ENCODE measurements at places on chromosomes 6 and 20. TPM values are rescaled to one million over a fixed set of nuclear protein-coding genes. Genes with fewer than 3 reads are reported as not detected.

The PGC gene
- not detected for total RNA-seq

The TFAP2C gene
- 36.2 TPM for total RNA-seq

The IGF2R gene
- 205 TPM for total RNA-seq

The RIN2 gene
- 24.4 TPM for total RNA-seq

The SMLR1 gene
- not detected for total RNA-seq

The CLPSL1 gene
- total RNA-seq = not detected

The HMGN3 gene
- total RNA-seq = 36.2 TPM

The GPR63 gene
- total RNA-seq = 1.1 TPM

The SLC22A1 gene
- 3.3 TPM for total RNA-seq

DNA sequence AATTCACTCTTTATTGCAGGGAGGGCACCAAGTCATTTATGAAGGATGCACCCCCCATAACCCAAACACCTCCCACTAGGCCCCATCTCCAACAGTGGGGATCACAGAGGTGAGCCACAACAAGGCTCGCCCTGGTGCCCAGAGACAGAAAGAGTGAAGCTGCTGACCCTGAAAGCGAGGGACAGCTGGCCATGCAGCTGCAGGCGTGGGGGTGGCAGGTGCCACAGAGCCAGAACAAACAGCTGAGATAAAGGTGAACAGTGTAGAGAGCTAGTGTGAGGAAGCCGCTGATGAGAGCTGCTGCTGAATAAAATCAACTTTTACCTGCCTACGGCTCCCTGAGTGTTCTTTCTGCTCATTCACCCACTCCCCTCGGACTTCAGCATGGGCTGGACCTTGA, 18.8 kb upstream of the RGS17 start:
- H3K27me3 ChIP-seq = peaks cover 11% of the 10 kb centered on the region
- H3K4me1 ChIP-seq = peaks cover 3% of the 10 kb centered on the region
- no peak overlapping the region for H3K4me3 ChIP-seq
- no peak overlapping the region for H3K27ac ChIP-seq

DNA sequence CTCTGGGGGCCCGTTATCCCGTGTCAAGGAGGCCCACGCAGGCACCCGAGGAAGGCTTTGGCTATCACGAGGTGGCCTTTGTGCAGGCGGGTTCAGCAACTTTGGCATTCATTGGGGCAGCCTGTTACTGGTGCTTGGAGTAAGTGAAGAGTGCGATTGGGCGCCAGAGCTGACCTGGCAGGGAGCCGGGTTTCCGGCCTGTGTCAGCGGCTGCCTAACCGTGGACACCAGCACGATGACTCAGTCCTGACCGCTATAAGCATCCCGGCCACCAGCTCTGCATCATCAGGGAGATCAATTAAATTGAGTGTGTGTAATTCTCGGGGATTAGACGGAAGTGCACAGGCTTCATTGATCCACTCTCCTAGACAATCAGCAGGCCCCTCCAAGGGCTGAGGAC, 45.9 kb downstream of the CDH4 start:
- H3K4me3 ChIP-seq = no peak overlapping the region
- H3K27me3 ChIP-seq = no peaks in the 10 kb centered on the region
- no peak for DNase-seq
- H3K36me3 ChIP-seq = no peaks in the 10 kb centered on the region

GRCh38 chr20:57869951-57870315, 160.1 kb upstream of the PMEPA1 start:
- no peak overlapping the region for H3K27ac ChIP-seq
- H3K4me3 ChIP-seq = no peak overlapping the region
- no peak for DNase-seq

DNA sequence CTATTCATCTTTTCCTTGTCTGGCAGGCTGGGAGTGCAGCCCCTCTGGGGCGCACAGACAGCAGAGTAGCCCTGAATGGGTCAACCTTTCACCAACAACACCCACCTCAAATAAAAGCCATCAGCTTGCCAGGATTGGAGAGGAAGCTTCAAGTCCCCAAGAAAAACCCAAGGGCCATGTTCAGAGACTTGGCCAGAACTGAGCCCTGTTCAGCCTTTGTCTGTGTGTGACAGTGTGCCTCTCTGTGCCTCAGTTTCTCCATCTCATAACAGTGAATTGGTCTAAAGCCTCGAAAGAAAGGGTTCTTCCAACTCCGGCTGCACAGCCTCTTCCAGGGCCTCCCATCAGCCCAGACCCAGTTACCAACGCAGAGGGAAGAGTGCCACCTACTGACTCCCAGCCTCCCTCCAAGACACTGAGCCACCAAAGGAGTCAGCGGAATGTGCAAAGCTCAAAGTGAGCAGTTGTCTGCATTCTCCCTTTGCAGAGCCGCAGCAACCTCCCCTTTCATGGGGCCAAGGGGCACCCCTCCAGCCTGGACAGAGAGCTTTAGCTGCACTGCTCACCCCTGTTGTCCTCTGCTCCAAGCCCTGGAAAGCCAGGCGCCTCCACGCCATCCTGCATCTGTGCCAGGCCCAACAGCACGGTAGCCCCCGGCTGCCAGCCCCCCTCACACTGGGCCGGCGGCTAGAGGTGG, 82.7 kb upstream of the TOP1 start:
- H3K27me3 ChIP-seq = peaks cover 30% of the 10 kb centered on the region
- no peaks in the 10 kb centered on the region for H3K36me3 ChIP-seq
- H3K4me1 ChIP-seq = no peaks in the 10 kb centered on the region
- H3K27ac ChIP-seq = no peak overlapping the region

GRCh38 chr6:136739501-136739900, 52.8 kb downstream of the MAP3K5 start:
- no peaks in the 10 kb centered on the region for H3K36me3 ChIP-seq
- no peak overlapping the region for H3K4me3 ChIP-seq
- peaks cover 17% of the 10 kb centered on the region for H3K4me1 ChIP-seq
- no peak overlapping the region for H3K27ac ChIP-seq
- DNase-seq = no peak

DNA sequence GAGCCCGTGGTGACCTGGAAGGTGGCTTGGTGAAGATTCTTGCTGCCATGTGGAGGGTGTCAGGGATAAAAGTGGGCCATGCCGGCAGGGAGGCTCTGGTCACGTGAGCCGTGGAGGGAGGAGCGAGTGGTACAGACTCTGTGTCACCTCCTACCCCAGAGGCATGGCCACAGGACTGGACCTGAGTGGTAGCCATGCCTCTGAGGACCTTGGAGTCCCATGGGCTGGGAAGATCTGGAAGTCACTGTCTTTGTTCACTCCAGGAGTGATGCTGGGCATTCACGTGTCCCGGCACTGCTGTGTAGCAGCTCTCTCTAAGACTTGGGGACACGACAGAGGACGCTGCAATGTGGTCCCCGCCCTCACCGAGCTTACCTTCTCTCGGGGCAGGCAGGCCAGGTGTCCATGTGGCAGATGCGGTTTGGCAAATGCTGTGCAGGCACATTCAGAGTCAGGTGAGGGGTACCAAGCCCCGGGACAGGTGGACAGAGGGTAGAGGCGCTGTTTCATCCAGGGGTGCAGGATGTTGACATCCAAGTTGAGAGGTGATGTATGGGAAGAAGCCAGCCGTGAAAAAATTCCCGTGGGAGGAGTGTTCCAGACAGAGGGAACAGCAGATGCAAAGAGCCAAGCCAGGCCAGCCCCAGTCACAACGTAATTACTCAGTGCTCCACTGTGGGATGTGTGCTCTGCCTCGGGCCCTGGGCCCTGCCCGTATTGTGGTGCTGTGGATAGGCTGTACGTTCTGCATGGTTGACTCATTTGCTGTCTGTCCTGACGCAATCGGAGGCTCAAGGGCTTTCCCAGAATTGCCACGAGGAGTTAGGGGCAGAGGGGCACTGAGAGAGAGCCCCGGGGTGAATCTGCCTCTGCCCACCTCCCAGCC, 307.8 kb downstream of the TAF4 start:
- peak; percentile 82 for DNase-seq
- H3K36me3 ChIP-seq = no peaks in the 10 kb centered on the region
- H3K4me1 ChIP-seq = peaks cover 15% of the 10 kb centered on the region
- no peak overlapping the region for H3K4me3 ChIP-seq
- peaks cover 9% of the 10 kb centered on the region for H3K27me3 ChIP-seq
- H3K27ac ChIP-seq = no peak overlapping the region

DNA sequence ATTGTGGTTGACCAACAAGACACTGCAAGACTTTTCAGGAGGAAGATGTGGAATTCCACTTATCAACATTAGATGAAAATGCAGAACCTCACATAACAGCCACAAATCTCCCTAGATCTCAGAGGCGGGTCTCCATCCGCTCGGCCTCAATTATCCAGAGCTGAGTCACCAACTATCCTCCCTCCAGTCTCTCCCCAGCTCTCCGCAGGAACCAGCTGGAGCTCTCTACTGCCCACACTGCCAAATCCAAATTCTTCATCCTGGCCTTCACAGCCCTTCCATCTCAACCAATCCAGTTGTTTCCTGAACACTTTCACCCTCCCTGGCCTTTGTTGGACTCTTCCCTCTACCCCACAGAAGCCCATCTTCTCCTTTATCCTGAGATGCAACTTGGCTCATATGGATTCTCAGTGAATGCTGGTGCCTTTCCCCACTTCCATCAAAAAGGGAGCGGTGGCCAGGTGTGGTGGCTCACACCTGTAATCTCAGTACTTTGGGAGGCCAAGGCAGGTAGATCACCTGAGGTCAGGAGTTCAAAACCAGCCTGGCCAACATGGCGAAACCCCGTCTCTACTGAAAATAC, 3.5 kb upstream of the TGIF2 start:
- H3K36me3 ChIP-seq = peaks cover 2% of the 10 kb centered on the region
- H3K4me3 ChIP-seq = no peak overlapping the region
- DNase-seq = no peak
- no peak overlapping the region for H3K27ac ChIP-seq
- no peaks in the 10 kb centered on the region for H3K27me3 ChIP-seq
- peaks cover 20% of the 10 kb centered on the region for H3K4me1 ChIP-seq

DNA sequence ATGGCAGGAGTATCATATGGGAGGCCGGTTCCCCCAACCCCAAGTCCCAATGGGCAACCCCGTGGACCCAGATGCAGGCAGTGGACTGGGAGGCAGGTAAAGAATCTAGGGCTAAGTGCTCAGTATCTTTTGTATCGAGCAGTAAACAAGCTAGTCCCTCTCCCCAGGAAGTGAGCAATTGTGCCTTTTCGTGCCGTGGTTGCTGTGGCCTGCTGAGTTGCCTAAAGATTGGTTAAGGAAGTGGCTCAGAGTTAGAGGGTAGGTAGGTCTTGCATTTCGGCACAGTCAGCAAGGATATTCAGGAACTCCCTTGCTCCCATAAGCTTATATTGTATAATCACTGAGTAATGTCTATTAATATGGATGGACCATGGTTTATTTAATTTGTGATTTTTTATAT, 1.3 kb upstream of the DNAH8 start:
- no peak overlapping the region for H3K4me3 ChIP-seq
- H3K27me3 ChIP-seq = peaks cover 19% of the 10 kb centered on the region
- H3K4me1 ChIP-seq = no peaks in the 10 kb centered on the region
- DNase-seq = no peak
- peaks cover 3% of the 10 kb centered on the region for H3K36me3 ChIP-seq
- no peak overlapping the region for H3K27ac ChIP-seq

DNA sequence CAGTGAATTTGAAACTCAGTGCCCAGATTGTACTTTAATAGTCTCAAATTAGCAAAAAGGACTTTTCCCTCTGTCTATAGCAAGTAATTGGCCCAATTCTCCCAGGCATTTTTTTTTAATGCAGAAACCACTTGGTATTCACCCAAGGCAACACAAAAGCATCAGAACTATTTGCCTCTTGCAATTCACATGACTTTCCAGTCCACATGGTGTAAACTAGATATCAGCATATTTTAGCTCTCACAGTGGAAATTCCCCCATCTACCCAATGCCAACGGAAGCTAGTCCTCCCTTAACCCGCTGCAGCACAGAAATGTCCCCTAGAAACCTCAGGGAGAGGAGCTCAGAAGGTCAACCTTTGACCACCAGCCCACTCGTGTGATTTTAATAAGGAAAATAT, 103.4 kb upstream of the CDYL start:
- no peak overlapping the region for H3K4me3 ChIP-seq
- H3K4me1 ChIP-seq = peaks cover 14% of the 10 kb centered on the region
- H3K27me3 ChIP-seq = no peaks in the 10 kb centered on the region

DNA sequence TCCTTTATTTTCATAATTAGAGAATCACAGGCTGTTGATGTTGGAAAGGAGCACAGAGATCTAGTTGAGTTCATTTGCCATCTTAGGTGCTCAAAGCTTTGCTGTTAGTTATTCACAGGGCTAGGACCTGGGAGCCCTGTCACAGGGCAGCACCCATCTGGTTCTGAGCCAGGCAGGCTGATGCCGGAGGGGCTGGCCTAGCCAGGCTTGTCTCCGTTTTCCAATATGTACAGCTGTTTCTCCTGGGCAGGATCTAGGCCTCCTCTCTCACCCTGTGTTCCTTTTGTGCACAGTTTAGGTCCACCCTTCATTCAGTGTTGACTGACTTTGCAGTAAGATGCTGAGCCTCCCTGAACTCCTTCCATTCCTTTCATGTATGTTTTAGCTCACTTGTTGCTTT, 33.4 kb downstream of the LRRC1 start:
- no peaks in the 10 kb centered on the region for H3K36me3 ChIP-seq
- peaks cover 64% of the 10 kb centered on the region for H3K4me1 ChIP-seq
- DNase-seq = no peak

DNA sequence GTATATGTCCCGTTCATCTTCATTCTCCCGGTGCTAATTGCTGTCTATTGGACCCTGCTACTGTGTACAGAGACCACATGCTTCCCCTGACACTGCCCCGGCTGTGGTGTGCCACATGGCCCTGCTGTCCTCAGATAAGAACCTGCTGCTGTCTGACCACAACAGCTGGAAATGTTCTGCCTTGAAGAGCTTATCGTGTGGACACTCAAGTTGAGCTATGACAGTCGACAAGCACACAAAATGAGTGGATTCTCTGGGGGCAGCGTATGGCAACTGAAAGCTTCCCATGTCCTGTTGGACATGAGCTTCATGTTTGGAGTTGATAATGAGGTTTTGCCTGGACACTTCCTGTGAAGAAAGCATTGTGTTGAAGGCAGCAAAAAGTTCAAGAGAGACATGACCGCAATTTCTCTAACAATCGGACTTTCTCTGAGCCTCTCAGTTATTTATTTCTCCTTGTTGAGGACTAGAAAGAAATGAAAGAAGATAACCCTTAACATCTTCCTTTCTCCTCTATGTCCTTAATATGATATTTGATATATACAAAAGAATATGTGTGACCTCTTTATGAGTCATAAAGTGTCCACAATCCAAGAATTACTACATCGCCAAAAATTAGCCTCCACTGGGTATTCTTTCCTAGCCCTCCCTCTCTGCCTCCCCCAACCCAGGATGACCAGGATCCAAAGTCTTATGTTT, 187.1 kb upstream of the TCF21 start:
- H3K36me3 ChIP-seq = no peaks in the 10 kb centered on the region
- no peak for DNase-seq
- no peak overlapping the region for H3K27ac ChIP-seq
- H3K27me3 ChIP-seq = no peaks in the 10 kb centered on the region
